ENCODE measurements at places on chromosomes 12 and 14. TPM values are rescaled to one million over a fixed set of nuclear protein-coding genes. Genes with fewer than 3 reads are reported as not detected.

- peak overlapping the region; percentile 100 for H3K27ac ChIP-seq
- H3K36me3 ChIP-seq = peaks cover 39% of the 10 kb centered on the region
- H3K4me3 ChIP-seq = peak overlapping the region; percentile 91
- DNase-seq = peak; percentile 92
- H3K27me3 ChIP-seq = no peaks in the 10 kb centered on the region
Observed at GRCh38 chr14:22872033-22872832, 693 bp downstream of the LRP10 start.

DNA sequence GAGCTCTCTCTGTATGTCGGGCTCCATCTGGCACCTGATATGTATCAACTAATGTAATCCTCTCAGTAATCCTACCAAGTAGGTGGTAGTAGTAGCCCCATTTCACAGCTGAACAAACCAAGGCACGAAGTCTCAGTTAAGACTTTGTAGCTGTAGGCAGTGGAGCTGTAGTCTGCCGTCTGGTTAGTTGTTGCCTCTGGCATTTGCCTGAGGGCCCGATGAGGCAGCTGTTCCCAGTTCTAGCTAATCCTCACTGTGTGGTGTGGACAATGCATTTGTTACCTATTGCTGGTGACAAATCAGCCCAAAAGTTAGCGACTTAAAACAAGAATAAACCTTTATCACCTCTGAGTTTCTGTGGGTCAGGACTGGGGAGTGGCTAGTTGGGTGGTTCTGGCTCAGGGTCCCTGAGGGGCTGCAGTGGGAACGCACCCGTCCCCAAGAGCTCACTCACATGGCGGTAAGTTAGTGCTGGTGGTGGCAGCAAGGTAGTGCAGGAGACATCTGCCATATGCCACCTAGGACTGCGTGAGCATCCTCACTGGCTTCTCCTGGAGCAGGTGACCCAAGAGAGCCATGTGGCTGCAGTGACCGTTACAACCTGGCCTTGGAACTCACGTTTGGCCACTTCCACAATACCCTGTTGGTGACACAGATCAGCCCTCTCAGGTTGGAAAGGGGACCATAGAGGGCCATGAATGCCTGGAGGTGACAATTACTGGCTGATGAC lies 5.6 kb downstream of the AACS start:
- H3K27me3 ChIP-seq = no peaks in the 10 kb centered on the region
- no peaks in the 10 kb centered on the region for H3K36me3 ChIP-seq
- no peak for DNase-seq
- H3K4me3 ChIP-seq = no peak overlapping the region
- peaks cover 3% of the 10 kb centered on the region for H3K4me1 ChIP-seq
- no peak overlapping the region for H3K27ac ChIP-seq

DNA sequence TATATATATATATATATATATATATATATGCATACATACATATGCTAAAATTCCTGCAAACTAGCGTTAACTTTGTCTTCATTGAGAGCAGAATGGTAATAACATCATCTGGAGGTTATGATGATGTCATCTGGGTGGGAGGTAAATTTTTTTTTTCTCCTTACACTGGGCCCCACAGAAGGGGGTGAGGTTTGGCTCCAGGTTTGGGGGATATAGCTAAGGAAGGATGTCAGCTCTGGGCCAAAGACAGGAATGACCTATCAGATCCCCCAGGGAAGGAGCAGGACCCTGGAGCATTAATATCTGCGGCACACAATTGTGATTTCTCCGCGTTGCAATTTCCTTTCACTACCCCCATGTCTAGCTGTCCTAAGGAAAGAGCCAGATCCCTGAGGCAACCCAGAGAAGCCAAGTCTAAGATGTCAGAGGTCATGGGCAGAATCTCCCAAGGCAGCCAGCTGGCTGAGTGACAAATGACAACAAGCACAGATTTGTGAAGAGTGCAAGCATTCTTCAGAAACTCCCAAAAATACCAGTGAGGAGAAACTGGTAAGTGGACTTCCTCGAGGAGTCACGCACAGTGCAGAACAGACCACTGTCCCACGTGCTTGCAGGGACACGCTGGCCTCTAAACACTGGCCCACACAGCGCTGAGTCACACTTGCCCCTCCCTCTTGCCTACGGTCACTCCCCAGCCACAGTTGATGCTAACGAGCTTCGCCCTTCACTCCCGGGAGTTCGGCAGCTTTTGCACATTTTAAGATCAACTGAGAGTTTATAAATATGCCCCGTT lies 9.9 kb downstream of the UBC start:
- peak overlapping the region; percentile 77 for H3K27ac ChIP-seq
- H3K4me1 ChIP-seq = peaks cover 21% of the 10 kb centered on the region
- peak; percentile 93 for DNase-seq
- H3K27me3 ChIP-seq = no peaks in the 10 kb centered on the region
- no peak overlapping the region for H3K4me3 ChIP-seq

The SLCO1B1 gene
- total RNA-seq = not detected

DNA sequence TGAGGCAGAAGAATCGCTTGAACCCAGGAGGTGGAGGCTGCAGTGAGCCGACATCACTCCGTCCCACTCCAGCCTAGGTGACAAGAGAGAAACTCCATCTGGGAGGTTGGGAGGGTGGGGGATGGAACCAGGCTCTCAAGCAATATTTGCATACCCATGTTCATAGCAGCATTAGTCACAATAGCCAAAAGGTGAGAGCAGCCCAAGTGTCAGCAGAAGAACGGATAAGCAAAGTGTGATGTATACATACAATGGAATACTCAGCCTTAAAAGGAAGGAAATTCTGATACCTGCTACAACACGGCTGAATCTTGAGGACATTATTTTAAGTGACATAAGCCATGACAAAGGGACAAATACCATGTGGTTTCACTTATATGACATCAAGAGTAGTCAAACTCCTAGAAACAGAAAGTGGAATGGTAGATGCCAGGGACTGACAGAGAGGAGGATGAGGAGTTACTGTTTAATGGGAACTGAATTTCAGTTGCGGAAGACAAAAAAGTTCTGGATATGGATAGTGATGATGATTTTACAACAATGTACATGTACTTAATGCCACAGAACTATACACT lies 11.6 kb downstream of the DAD1 start:
- H3K4me3 ChIP-seq = no peak overlapping the region
- peaks cover 21% of the 10 kb centered on the region for H3K4me1 ChIP-seq
- no peaks in the 10 kb centered on the region for H3K36me3 ChIP-seq
- H3K27ac ChIP-seq = no peak overlapping the region
- no peak for DNase-seq

DNA sequence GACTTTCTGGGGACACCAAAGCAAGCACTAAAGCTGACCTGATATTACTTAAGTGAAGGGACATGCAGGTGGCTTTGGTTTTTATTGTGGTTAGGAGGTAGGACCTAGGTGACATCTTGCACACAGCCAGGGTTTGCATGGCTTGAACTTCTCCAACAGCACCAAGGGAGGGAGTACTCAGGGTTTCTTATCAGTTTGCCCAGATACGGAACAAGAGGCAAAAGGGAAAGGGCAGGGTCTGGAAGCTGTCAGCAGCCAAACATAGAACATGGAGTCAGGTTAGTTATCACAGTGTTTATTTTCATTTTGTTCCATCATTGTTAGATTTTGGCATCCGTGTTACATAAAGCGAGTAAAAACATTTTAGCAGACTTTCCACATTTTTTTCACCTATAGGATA lies 186.3 kb upstream of the CLEC14A start:
- no peak overlapping the region for H3K4me3 ChIP-seq
- no peaks in the 10 kb centered on the region for H3K4me1 ChIP-seq
- no peaks in the 10 kb centered on the region for H3K27me3 ChIP-seq

- H3K4me1 ChIP-seq = no peaks in the 10 kb centered on the region
- DNase-seq = no peak
- H3K36me3 ChIP-seq = no peaks in the 10 kb centered on the region
- no peak overlapping the region for H3K4me3 ChIP-seq
Observed at GRCh38 chr12:100859063-100859627, 64.6 kb downstream of the ANO4 start.
